ENCODE measurements at places on chromosomes 12 and 14. TPM values are rescaled to one million over a fixed set of nuclear protein-coding genes. Genes with fewer than 3 reads are reported as not detected.
A peak's percentile ranks its signal among the peaks of the same experiment; 100 is the strongest.

Gene ADCY4
- total RNA-seq, result 5.9 TPM

DNA sequence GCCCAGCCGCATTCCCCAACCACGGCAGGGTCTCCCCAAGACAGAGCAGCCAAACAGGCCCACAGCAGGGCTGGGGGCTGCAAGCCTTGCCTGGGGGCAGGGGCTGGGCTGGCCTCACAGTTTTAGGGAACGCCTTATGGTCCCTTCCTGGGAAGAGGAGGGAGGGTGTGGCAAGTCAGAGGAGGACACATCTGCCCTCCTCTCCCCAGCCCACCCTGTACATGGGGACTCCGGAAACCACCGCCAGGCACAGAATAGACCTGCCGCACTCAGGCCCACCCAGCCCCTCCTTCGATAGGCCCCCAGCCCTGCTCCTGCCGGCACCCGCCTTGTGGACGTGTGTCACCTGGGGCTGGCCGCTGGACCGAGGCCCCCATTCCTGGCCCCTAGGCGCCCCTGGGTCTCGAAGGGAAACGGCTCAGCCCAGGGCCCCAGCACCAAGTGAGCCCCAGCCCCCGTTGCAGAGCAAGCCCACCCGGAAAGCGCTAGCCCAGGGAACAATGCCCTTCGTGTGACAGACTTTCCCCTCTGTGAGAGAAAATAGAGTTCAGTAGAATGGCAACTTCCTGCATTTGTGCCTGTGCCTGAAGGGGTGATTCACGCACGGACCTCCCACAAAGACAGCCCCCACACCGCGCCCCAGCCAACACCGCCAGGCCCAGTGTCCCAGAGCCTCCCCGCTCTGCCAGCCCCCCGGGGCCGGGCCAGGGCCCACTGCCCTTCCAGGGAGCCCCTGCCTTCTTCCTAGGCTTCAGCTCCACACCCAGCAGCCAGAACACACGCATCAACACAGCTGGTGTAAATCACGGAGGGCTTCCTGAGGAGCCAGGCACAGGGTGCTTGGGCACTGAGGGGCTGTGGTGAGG, 12.0 kb upstream of the NUDT14 start:
- no peaks in the 10 kb centered on the region for H3K36me3 ChIP-seq
- H3K27me3 ChIP-seq, result peaks cover 22% of the 10 kb centered on the region
- no peak overlapping the region for H3K4me3 ChIP-seq
- no peak for DNase-seq

DNA sequence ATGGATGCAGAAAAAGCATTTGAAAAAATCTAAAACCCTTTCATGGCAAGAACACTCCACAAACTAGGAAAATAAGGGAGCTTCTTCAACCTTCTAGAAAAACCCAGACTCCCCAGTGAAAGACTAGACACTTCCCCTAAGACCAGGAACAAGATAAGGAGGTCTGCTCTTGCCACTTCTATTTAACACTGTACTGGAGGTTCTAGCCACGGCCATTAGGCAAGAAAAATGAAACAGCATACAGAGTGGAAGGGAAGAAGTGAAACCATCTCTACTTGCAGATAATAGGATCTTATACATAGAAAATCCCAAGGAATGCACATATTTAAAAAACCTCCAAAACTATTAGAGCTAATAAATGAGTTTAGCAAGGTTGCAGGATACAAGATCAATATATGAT, 42.3 kb downstream of the CHGA start:
- peaks cover 4% of the 10 kb centered on the region for H3K36me3 ChIP-seq
- DNase-seq, result no peak
- no peak overlapping the region for H3K4me3 ChIP-seq
- H3K27me3 ChIP-seq, result no peaks in the 10 kb centered on the region
- H3K4me1 ChIP-seq, result no peaks in the 10 kb centered on the region

Gene AICDA
- total RNA-seq, result not detected

Gene AQP6
- not detected for total RNA-seq

Gene GLT8D2
- total RNA-seq, result not detected

DNA sequence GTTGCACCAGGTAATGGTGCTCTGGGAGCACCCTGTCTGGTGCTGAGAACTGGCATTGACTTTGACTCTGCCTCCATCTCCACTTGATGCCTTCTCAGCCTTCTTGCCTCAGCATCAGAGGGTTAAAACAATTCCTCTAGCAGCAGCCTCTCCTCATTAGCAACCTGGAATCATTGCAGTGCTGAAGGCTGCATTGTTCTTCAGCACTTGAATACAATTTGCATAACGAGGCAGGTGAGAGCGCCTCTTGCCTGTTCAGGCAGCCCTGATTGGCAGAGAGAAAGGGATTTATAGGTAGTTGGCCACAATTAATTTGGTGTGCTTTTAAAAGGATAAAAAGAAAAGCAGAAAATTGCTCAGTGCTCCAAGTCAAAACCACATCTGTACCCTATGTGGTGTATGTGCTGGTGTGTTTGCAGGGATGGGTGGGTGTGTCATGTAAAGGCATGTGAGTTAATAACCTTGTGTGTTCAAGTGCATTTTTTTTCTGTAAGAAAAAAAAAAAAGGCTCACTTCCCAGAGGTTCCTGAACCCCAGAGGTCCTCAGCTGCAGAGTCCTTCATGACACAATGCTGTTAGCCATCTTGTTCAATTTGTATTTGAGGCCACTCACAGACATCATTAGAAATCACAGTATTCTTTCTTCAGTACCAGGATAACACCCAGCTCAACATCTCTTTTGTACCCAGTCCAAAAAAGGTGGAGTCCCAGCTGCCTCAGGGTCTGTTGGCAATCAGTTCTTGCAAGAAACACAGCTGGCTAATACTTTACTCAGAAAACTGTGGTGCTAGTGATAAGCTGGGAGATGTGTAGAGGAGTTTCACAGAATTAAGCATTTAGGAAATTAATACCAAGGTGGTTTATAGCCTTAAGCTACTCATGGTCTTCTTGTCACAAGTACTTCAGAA, 385.6 kb downstream of the GRIN2B start:
- H3K36me3 ChIP-seq, result no peaks in the 10 kb centered on the region
- H3K27ac ChIP-seq, result no peak overlapping the region

DNA sequence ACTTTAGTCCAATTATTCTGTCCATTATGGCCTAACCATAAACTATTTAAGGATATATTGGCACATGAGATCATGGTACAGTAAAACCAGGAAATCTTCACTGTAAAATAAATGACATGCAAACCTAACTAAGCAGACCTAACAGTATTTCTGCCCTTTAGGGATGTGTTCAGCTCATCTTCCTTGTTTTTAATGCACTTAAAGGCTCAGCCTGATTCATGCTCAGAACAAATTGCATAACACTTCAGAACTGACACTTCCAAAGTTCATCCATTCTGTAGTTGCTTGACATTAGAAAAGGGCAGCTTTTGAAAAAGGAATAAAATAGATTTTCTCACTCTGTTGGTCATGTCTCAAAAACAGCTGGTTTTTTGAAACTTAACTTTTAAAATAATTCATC, 708.5 kb downstream of the C12orf50 start:
- no peaks in the 10 kb centered on the region for H3K27me3 ChIP-seq
- no peak for DNase-seq
- H3K36me3 ChIP-seq, result no peaks in the 10 kb centered on the region
- H3K4me3 ChIP-seq, result no peak overlapping the region
- no peaks in the 10 kb centered on the region for H3K4me1 ChIP-seq
- H3K27ac ChIP-seq, result no peak overlapping the region

- no peak overlapping the region for H3K27ac ChIP-seq
- H3K36me3 ChIP-seq, result no peaks in the 10 kb centered on the region
- H3K4me1 ChIP-seq, result no peaks in the 10 kb centered on the region
- DNase-seq, result peak; percentile 16
- H3K4me3 ChIP-seq, result no peak overlapping the region
These were observed 12.7 kb downstream of the C14orf132 start for GRCh38 chr14:96051642-96052540.

- H3K27ac ChIP-seq, result no peak overlapping the region
- no peak overlapping the region for H3K4me3 ChIP-seq
These were observed 172.2 kb downstream of the NPAS3 start for GRCh38 chr14:33110737-33111443.

Gene SLC4A8
- total RNA-seq, result 5.2 TPM

Gene GDF11
- total RNA-seq, result 7.2 TPM

DNA sequence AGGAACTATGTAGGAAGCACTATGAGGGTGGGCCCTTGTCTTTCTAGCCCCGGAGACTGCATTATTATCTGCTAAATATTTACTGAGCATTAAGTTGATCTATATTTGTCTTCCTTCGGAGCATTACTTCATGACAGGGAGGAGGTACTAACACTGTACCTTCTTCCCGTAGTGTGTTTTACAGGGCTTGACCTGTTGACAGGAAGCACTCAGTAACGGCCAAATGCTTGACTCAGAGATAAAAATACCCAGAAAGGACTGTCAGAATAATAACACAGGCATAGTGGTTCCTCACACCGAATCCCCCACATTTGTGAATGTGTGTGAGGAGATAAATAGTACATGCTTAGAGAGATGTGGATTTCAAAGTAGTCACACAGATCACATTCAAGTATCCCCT, 466.6 kb downstream of the EGLN3 start:
- no peaks in the 10 kb centered on the region for H3K36me3 ChIP-seq
- H3K27ac ChIP-seq, result no peak overlapping the region
- H3K4me3 ChIP-seq, result no peak overlapping the region
- no peak for DNase-seq

DNA sequence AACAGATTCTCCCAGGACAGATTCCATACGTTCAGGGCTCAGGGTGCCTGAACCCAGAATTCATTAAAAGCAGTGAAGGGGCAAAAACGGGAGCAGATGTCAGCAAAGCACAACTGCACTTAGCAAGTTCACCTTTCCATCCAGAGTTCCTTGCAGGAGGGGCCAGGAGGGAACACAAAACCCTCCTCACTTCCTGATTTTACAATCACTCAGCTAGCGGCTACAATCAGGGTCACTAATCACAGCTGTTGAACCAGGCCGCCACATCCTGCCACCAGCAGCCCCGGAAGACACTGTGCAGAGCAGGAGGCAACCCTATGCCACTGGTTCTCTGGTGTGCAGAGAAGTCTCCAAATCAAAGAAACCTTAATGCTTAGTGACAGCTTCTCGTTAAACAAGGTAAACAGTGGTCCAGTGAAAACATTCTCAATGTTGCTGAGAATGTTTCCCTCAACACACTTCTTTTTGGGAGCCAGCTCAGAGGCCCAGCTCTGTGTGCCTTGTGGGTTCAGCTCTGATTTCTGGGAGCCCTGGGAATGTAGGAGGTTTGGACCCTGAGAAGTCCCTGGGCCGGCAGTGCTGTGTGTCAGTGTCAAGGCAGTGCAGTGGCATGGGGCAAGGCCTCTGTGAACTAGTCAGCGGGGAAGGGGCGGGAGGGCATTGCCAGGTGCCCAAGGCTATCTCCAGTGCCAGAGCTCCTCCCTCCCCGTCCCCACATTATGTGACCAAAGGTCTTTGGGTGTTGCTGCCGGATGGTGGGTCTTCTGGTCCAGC, 54.5 kb downstream of the VCPKMT start:
- H3K27ac ChIP-seq, result peak overlapping the region; percentile 100
- H3K36me3 ChIP-seq, result peaks cover 21% of the 10 kb centered on the region

DNA sequence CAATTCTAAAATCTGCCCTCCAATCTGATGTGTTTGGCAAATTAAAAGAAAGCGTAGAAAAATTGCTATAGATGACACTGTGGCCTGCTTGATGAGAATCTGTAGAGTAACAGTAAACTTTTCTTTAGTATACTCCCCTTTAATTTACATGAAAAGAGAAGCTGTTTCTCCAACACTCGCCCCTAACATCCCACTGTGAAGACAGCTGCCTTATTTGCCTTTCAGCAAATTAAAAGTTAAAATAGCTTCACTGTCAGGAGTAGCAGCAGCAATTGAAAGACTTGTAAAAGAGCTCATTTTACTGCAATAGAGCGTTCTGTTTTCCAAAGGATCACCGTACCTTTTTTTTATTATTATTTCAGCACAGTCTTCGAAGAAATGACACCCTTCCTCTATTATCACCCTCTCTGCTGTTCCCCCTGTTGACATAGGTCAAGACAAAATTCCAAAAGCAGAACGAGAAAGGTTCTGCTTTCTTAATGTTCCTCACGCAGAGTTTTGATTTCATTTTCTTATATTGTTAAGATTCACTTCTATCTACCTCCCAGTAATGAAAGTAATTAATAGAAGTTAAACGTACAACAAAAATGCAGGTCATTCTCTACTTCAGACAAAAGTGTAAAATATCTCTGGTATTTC, 153.5 kb upstream of the USP15 start:
- peaks cover 5% of the 10 kb centered on the region for H3K27me3 ChIP-seq
- no peaks in the 10 kb centered on the region for H3K4me1 ChIP-seq
- no peak overlapping the region for H3K27ac ChIP-seq
- DNase-seq, result no peak
- no peak overlapping the region for H3K4me3 ChIP-seq
- no peaks in the 10 kb centered on the region for H3K36me3 ChIP-seq

- DNase-seq, result no peak
- H3K4me1 ChIP-seq, result peaks cover 22% of the 10 kb centered on the region
- H3K27ac ChIP-seq, result no peak overlapping the region
- peaks cover 47% of the 10 kb centered on the region for H3K36me3 ChIP-seq
These were observed 58.1 kb upstream of the MMP17 start for GRCh38 chr12:131770120-131770519.

Gene ANO2
- not detected for total RNA-seq

Gene IL26
- total RNA-seq, result 3.3 TPM

All from activated CD4-positive, alpha-beta memory T cell treated with anti-CD3 and anti-CD28 coated beads, Interleukin-2, amount 10 ng/mL, durations not matched to agents 7 days and 5 days (primary cell).